ENCODE measurements at places on chromosomes 6 and 20. TPM values are rescaled to one million over a fixed set of nuclear protein-coding genes. Genes with fewer than 3 reads are reported as not detected.

NFATC2 gene
- 58.9 TPM for total RNA-seq

SLC22A7 gene
- total RNA-seq, result not detected

SLC16A10 gene
- 6.8 TPM for total RNA-seq

MAP1LC3A gene
- total RNA-seq, result 0.99 TPM

GPX6 gene
- total RNA-seq, result not detected

EBF4 gene
- 2.4 TPM for total RNA-seq

MAPK13 gene
- total RNA-seq, result 40.5 TPM

DOK5 gene
- total RNA-seq, result not detected

AVP gene
- not detected for total RNA-seq

RNF8 gene
- total RNA-seq, result 24.8 TPM

DAAM2 gene
- total RNA-seq, result not detected

B3GAT2 gene
- total RNA-seq, result 0.06 TPM

CALHM4 gene
- not detected for total RNA-seq

OPRM1 gene
- total RNA-seq, result not detected

GGTLC1 gene
- total RNA-seq, result not detected

DSTN gene
- total RNA-seq, result 41.7 TPM

EFCAB8 gene
- total RNA-seq, result 0.77 TPM

ABHD16B gene
- not detected for total RNA-seq

SPTLC3 gene
- 1.0 TPM for total RNA-seq

TFAP2C gene
- total RNA-seq, result not detected

NEU1 gene
- total RNA-seq, result 15.5 TPM

KHDRBS2 gene
- total RNA-seq, result not detected

TINAG gene
- not detected for total RNA-seq

CPNE1 gene
- total RNA-seq, result 296 TPM

PREP gene
- total RNA-seq, result 41.5 TPM

TRIM40 gene
- not detected for total RNA-seq

HFE gene
- total RNA-seq, result 7.2 TPM

CRISP3 gene
- not detected for total RNA-seq

RAET1G gene
- not detected for total RNA-seq

ECT2L gene
- total RNA-seq, result not detected

MYL9 gene
- 0.51 TPM for total RNA-seq

HMGCLL1 gene
- total RNA-seq, result not detected

PSORS1C1 gene
- not detected for total RNA-seq

CCN5 gene
- not detected for total RNA-seq

IPCEF1 gene
- 42.9 TPM for total RNA-seq

PDYN gene
- total RNA-seq, result not detected

RAMACL gene
- 0.48 TPM for total RNA-seq

NHLRC1 gene
- total RNA-seq, result 0.99 TPM

ELOVL4 gene
- total RNA-seq, result 0.79 TPM

HSPA12B gene
- not detected for total RNA-seq

CCN2 gene
- not detected for total RNA-seq

GNMT gene
- total RNA-seq, result 1.2 TPM

NOTCH4 gene
- total RNA-seq, result 0.67 TPM

C6orf132 gene
- 0.08 TPM for total RNA-seq

CNKSR3 gene
- total RNA-seq, result not detected

All from activated naive CD8-positive, alpha-beta T cell treated with anti-CD3 and anti-CD28 coated beads, Interleukin-2, amount 10 ng/mL, durations not matched to agents 7 days and 5 days (primary cell).